ENCODE measurements at places on chromosomes 7 and 10.
A peak's percentile ranks its signal among the peaks of the same experiment; 100 is the strongest.

GRCh38 chr7:133936074-133936473 lies 191.1 kb upstream of the LRGUK start:
- H3K36me3 ChIP-seq = no peaks in the 10 kb centered on the region
- H3K27ac ChIP-seq = no peak overlapping the region
- H3K4me3 ChIP-seq = no peak overlapping the region
- H3K27me3 ChIP-seq = no peaks in the 10 kb centered on the region
- DNase-seq = no peak
- H3K4me1 ChIP-seq = no peaks in the 10 kb centered on the region

GRCh38 chr7:15279640-15280039 lies 282.2 kb downstream of the AGMO start:
- H3K4me1 ChIP-seq = no peaks in the 10 kb centered on the region
- no peak for DNase-seq
- H3K27ac ChIP-seq = no peak overlapping the region
- no peak overlapping the region for H3K4me3 ChIP-seq
- H3K27me3 ChIP-seq = no peaks in the 10 kb centered on the region
- no peaks in the 10 kb centered on the region for H3K36me3 ChIP-seq

- no peaks in the 10 kb centered on the region for H3K27me3 ChIP-seq
- no peaks in the 10 kb centered on the region for H3K4me1 ChIP-seq
- no peak overlapping the region for H3K27ac ChIP-seq
- no peaks in the 10 kb centered on the region for H3K36me3 ChIP-seq
- H3K4me3 ChIP-seq = no peak overlapping the region
- no peak for DNase-seq
Measured at GRCh38 chr7:139953229-139953628, 109.5 kb downstream of the PARP12 start.

DNA sequence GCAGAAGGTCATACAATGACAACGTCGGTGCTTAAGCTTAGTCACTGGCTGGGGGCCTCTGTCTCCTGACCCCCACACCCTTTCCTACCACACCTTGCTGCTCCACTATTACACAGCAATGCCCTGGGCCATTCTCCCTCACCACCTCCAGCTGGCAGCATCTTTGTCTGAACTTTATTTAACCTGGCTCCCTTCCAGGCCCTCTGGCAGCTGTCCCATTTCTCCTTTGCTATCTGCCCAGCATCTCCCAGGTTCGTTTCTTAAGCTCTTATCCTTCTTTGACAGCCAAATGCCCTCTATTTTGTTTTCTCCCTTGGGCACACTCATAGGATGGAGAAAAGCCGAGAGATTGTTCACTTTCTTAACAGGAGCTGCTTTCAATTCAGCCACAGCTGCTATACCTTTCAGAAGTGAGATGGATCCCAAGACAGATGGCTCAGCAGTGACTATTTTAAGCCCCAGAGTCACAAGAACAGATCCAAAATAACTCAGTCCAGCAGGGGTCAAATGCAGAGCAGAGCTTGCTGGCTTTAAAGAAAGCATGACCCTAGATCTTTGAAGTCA lies 1277.1 kb upstream of the AUTS2 start:
- H3K27me3 ChIP-seq = no peaks in the 10 kb centered on the region
- no peaks in the 10 kb centered on the region for H3K36me3 ChIP-seq
- no peak for DNase-seq
- H3K4me1 ChIP-seq = no peaks in the 10 kb centered on the region
- H3K27ac ChIP-seq = no peak overlapping the region

DNA sequence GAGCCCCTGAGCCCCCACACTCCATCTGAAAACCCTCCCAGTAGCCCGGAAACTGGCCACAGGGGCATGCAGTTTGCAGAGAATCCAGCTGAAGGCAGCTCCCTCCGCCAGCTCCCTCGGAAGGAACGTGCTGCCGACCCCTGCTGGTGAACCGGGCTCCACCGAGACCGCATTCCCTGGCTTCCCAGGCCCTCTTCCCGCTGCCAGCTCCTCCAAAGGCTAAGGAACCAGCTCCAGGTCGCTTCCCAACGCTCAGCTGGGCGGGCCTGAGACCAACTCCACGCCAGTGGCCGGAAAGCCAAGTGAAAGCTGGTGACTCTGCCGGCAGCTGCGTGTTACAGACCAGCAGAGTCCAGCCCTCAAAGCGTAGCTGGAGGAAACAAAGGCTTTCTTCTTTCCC lies 35.8 kb downstream of the GPER1 start:
- H3K27ac ChIP-seq = no peak overlapping the region
- no peak for DNase-seq
- H3K4me1 ChIP-seq = peaks cover 2% of the 10 kb centered on the region
- no peak overlapping the region for H3K4me3 ChIP-seq

GRCh38 chr10:129962031-129962871 lies 1.8 kb downstream of the EBF3 start:
- peaks cover 32% of the 10 kb centered on the region for H3K27me3 ChIP-seq
- H3K27ac ChIP-seq = no peak overlapping the region
- no peaks in the 10 kb centered on the region for H3K36me3 ChIP-seq
- peaks cover 9% of the 10 kb centered on the region for H3K4me1 ChIP-seq
- no peak for DNase-seq
- H3K4me3 ChIP-seq = peak overlapping the region; percentile 54

- H3K36me3 ChIP-seq = no peaks in the 10 kb centered on the region
- no peak overlapping the region for H3K4me3 ChIP-seq
- H3K27ac ChIP-seq = no peak overlapping the region
Measured at GRCh38 chr10:5064656-5065055, 29.6 kb upstream of the AKR1C3 start.

DNA sequence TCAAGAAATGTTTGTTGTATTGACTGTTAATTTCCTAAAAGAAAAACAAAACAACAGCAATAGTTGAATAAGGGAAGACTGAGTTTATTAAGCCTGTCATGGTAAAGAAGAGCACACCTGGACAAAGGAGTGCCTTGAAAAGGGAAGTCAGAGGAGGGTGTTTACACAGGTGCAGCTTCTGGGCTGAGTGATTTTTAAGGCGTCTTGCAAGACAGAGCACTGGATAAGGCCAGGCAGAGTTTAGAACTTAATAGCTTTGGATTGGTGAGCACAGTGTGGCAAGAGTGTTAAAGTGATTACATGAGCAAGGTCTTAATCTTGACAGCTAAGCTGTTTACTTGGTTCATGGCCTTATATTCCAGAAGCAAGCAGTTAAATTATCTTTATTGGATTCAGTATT lies 423.2 kb downstream of the CNTNAP2 start:
- no peaks in the 10 kb centered on the region for H3K36me3 ChIP-seq
- no peak overlapping the region for H3K27ac ChIP-seq
- H3K4me1 ChIP-seq = no peaks in the 10 kb centered on the region
- H3K27me3 ChIP-seq = no peaks in the 10 kb centered on the region
- H3K4me3 ChIP-seq = no peak overlapping the region
- DNase-seq = no peak

DNA sequence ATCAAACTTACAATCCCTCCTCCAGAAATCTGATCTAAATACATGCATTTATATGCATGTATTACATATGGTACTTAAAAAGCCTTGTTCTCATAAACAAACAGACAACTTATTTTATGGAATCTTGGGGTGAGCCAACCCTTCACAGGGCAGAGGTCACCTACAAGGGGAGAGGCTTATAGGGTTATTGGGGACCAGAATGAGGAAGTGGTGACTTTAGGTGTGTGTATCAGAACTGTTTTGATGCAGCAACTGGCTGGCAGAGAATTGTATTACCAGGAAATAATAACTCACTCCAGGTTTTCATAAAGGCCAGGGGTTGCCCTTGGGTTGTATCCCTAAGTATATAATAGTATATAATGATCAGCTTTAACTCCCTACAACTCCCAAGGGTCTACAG lies 91.1 kb downstream of the SVIL start:
- no peak overlapping the region for H3K4me3 ChIP-seq
- H3K27me3 ChIP-seq = no peaks in the 10 kb centered on the region
- H3K36me3 ChIP-seq = no peaks in the 10 kb centered on the region
- no peaks in the 10 kb centered on the region for H3K4me1 ChIP-seq

GRCh38 chr10:25555865-25556264 lies 378.2 kb upstream of the MYO3A start:
- H3K4me3 ChIP-seq = no peak overlapping the region
- H3K27ac ChIP-seq = no peak overlapping the region
- no peaks in the 10 kb centered on the region for H3K27me3 ChIP-seq
- H3K36me3 ChIP-seq = no peaks in the 10 kb centered on the region

- H3K4me1 ChIP-seq = no peaks in the 10 kb centered on the region
- H3K4me3 ChIP-seq = no peak overlapping the region
- H3K27ac ChIP-seq = no peak overlapping the region
- H3K27me3 ChIP-seq = peaks cover 3% of the 10 kb centered on the region
Measured at GRCh38 chr10:75932921-75933320, 501.5 kb downstream of the LRMDA start.

- H3K27me3 ChIP-seq = no peaks in the 10 kb centered on the region
- H3K4me1 ChIP-seq = no peaks in the 10 kb centered on the region
- no peak for DNase-seq
- H3K4me3 ChIP-seq = no peak overlapping the region
Measured at GRCh38 chr10:25842146-25842545, 91.9 kb upstream of the MYO3A start.

GRCh38 chr7:130441408-130441869 lies 623 bp upstream of the CEP41 start:
- H3K27ac ChIP-seq = peak overlapping the region; percentile 95
- peaks cover 6% of the 10 kb centered on the region for H3K4me1 ChIP-seq
- H3K4me3 ChIP-seq = peak overlapping the region; percentile 81
- no peaks in the 10 kb centered on the region for H3K36me3 ChIP-seq
- H3K27me3 ChIP-seq = no peaks in the 10 kb centered on the region

DNA sequence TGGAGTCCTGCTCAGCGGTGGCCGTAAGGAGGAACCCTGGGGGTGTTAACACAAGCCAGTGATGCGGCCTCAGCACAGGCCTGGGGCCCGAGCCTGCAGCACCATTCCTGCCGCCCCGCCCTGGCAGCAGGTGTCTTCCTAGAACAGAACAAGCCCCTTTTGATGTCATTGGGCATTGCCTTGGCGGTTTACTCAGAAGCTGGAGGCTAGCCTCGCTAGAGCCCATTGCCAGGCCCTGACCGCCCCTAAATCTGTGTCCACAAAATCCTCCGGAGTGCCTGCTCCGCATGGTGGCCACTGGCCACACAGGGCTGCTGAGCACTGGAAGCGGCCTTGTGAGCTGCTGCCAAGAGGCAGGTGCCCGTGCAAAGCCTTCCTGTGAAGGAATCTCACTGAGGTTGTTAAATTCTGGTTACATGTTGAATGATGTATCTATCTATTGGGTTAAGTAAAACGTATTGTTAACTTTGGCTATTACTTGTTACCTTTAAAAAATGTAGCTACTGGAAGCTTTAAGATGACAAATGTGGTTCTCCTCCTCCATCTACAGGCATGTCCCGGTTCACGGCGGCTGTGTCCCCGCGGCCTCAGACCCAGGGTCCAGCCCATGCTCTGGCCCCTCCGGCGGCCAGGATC lies 1.2 kb upstream of the INPP5A start:
- DNase-seq = no peak
- no peaks in the 10 kb centered on the region for H3K27me3 ChIP-seq
- H3K36me3 ChIP-seq = no peaks in the 10 kb centered on the region
- H3K27ac ChIP-seq = peak overlapping the region; percentile 83

GRCh38 chr7:118195837-118196474 lies 12.0 kb downstream of the LSM8 start:
- no peaks in the 10 kb centered on the region for H3K27me3 ChIP-seq
- no peak overlapping the region for H3K27ac ChIP-seq
- peaks cover 18% of the 10 kb centered on the region for H3K36me3 ChIP-seq
- no peaks in the 10 kb centered on the region for H3K4me1 ChIP-seq
- DNase-seq = no peak
- no peak overlapping the region for H3K4me3 ChIP-seq

- peaks cover 3% of the 10 kb centered on the region for H3K4me1 ChIP-seq
- H3K36me3 ChIP-seq = no peaks in the 10 kb centered on the region
- no peak overlapping the region for H3K4me3 ChIP-seq
- no peaks in the 10 kb centered on the region for H3K27me3 ChIP-seq
Measured at GRCh38 chr10:89458291-89458690, 43.9 kb downstream of the IFIT5 start.

GRCh38 chr7:25636168-25636567 lies 407.9 kb upstream of the NPVF start:
- H3K4me3 ChIP-seq = no peak overlapping the region
- H3K36me3 ChIP-seq = no peaks in the 10 kb centered on the region
- H3K4me1 ChIP-seq = no peaks in the 10 kb centered on the region
- H3K27ac ChIP-seq = no peak overlapping the region
- DNase-seq = no peak

All from Panc1 (cell line).